Stimulated activated CD8-positive, alpha-beta memory T cell treated with anti-CD3 and anti-CD28 coated beads, Interleukin-4, amount 100 ng/mL, for 4 hours (primary cell): ENCODE measurements at places on chromosomes 12 and 14.

DNA sequence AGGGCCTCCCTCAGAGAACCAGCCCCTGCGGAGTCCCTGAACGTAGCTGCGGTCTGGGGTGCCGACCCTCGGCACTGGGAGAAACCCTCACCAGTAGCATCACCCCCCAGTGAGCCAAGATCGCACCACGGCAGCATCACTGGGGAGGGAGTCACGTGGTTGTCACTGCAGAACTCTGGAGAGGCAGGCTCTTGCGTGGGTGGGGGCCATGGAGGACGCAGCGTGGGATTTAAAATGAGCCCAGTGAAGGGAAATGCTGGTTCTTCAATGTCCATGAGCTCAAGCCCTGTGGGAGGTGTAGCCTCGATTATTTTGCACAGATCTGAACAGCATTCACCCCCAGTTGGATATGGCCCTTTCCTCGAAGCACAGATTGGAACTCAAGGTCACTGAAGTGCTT lies 3.9 kb upstream of the GALNT9 start:
- no peak for DNase-seq

GRCh38 chr12:44246482-44247105 lies 410.7 kb downstream of the TMEM117 start:
- no peak for DNase-seq

- DNase-seq = peak; percentile 35
These were observed 21.0 kb upstream of the RIC8B start for GRCh38 chr12:106753526-106753925.

- DNase-seq = no peak
These were observed 659.8 kb downstream of the DIO2 start for GRCh38 chr14:79551523-79551922.

- DNase-seq = no peak
These were observed 146.7 kb upstream of the USP15 start for GRCh38 chr12:62113366-62114011.

DNA sequence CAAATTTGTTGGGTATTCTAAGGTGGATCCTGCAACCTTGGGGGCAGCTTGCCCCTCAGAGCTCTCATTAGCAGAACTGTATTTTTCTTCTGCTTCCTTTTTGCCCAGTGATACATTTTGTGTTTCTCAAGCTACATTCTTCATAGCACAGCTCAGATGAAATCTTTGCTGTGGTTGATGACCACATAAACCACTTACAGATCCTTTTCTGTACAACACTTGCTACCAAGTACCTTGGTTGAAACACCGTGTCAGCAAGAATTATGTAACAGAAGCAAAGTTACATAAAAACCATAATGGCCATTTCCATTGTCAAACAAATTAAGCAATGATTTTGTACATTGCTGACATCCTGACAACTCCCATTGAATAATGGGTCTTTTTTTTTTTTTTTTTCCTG lies 9.7 kb upstream of the PLBD1 start:
- no peak for DNase-seq

DNA sequence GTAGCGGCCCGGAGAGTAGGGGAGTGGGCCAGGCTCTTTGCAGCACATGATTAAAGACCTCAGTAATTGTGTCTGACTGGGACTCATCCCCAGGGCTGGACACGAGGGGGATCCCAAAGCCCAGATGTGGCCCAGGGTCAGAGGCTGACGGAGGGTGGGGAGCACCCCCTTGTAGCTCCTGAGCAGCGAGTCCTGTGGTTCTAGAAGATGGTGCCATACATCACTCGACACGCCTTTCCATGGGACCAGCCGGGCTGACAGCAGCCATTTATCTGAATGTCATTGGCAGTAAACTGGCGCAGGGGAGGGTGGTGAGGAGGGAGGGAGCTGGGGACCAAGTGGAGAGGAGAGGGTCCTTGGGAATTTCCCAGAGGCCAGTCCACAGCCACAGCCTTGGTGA lies 65.1 kb upstream of the FAM222A start:
- DNase-seq = no peak

- DNase-seq = no peak
These were observed 168.7 kb upstream of the RPL10L start for GRCh38 chr14:46820291-46820690.

GRCh38 chr12:6145564-6145963 lies 21.1 kb upstream of the VWF start:
- no peak for DNase-seq

- no peak for DNase-seq
These were observed 5.3 kb downstream of the TTC8 start for GRCh38 chr14:88829685-88830302.

DNA sequence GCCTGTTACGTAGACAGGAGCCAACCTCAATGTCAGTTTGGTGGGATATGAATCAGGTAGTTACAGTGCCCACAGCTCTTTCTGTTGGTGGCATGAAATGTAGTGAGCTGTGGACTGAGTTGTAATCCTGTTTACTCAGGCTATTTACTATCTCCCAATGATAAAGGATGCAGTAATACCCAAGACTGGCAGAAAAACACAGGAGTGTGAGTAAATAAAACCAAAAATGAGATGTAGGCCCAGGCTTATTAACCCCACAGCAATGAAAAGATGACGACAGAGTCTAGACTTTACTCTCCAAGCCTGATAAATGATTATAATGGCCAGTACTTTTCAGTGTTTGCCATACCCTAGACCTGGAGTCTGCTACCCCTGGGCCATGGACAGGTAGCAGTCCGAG lies 22.8 kb upstream of the LRIG3 start:
- DNase-seq = no peak

- no peak for DNase-seq
These were observed 16.7 kb upstream of the E2F7 start for GRCh38 chr12:77082021-77082420.

DNA sequence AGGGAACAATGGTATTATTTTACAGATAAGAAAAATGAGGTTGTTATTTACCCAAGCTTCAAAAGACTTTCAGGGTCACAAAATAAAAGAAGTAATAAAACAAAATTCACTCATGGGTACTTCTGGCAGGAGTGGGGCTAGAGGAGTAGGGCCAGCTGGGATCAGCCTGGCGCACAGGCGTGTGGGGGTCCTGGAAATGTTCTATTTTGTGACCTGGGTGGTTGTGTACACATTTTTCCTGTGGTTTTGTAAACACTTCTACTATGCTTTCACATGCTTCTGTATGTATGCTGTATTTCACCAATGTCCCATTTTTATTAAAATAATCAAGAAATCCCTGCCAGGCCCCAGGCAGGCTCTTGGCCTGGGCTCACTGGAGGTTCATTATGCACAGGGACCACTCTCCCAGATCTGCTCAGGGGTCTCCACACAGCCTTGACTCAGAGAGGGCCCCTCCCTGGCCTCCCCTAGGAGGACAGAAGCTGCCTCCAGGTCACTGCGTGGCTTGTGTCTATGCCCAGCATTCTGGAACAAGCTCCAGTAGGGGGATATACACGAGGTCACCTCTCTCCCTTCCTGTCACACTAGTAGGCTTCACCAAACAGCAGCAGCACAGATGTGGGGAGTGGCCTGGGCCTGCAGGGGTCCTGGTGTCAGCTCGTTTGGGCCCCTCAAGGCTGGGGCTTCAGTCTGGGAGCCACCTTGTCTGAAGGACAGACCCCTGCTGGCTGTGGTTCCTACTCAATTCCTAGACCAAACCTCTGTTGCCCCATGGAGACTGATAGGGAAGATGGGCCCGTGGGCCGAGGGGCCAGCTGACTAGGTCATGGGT lies 37.8 kb downstream of the ANAPC7 start:
- no peak for DNase-seq

DNA sequence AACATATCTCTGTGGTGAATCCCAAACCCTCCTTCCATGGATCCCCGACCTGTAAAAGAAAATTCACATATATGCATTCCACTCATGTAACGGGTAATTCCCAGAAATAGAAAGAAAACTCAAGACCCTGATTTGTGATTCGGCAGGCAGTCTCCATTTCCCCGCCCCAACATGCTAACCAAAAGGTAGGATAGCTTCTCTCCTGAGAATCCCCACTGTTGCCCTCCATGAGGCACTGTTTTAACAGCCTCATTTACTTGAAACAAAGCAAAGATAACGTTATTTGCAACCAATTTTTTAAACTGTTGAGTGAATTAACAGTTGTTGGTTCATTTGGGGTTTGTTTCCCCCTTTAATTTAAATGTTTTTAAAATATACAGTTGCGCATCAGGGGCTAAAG lies 774 bp upstream of the SLC2A13 start:
- DNase-seq = no peak

- no peak for DNase-seq
These were observed 43.5 kb downstream of the KCTD10 start for GRCh38 chr12:109433618-109434017.

DNA sequence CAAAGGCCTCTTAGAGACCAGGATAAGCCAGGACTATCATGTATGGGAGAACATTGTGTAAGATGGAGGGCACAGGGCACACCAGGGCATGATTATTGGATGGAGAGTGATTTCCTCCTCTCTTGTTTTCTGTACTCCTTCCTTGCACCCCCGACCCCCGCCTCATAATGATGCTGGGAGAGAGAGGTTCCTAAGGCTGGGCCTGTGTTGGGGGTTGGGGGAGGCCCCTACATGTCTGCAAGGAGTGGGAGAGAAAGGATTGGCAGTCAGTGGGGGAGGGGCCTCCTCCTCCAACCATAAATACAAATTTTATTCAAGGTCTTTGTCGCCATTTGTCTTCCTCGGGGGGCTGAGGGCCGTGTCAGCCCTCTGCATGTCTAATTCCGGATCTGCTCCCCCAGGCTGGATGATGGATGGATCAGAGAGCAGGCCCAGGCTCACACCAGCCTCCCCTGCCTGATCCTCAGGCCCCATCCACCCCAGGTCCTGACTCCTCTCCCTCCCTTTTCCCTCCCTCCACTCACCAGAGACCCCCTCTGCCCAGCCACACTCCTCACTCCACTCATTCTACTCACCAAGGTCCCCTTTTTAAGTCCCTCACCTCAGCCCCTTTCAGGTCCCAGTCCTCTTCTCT lies 2.0 kb upstream of the C1QL4 start:
- no peak for DNase-seq

- DNase-seq = peak; percentile 12
These were observed 154.4 kb downstream of the KCNK10 start for GRCh38 chr14:88168498-88169165.

DNA sequence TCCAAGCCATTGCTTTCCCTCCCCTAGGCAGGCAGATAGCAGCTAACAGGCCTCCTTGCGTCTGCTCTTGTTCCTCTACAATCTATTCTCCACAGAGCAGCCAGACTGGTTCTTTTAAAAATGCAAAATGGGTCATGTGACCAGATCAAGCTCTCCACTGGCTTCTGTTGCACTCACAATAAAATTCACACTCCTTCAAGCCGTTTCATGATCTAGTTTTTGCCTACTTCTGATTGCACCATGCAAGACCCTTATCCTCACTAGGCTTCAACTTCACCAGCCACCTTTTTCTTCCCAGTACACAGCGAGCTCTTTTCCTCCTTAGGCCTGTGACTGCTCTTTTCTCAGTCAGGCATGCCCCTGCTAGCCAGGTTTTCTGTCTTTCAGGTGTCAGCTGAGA lies 6.1 kb upstream of the KRAS start:
- no peak for DNase-seq

- no peak for DNase-seq
These were observed 189.1 kb downstream of the BMP4 start for GRCh38 chr14:53767566-53767965.

- no peak for DNase-seq
These were observed 117.0 kb downstream of the PRKD1 start for GRCh38 chr14:29810682-29811081.
